ENCODE measurements at places on chromosomes 7 and 10.

DNA sequence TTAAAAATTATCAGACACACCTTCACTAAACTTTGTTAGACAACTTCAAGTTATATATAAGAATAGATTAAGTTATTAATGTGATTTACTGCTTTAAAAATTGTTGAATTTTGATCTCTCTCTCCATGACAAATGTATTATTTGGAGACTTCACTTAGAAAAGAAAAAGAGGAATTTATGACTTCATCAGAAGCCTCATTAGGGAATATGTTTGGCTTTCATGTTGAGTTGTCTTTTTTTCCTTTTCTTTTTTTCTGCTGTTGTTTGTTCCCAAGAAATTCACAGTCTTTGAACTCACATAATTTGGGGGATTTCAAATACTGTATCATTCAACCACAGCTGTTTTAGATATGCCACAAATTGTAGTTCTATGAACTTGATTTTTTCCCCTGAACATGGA lies 149.5 kb downstream of the PPP1R9A start:
- DNase-seq: no peak

DNA sequence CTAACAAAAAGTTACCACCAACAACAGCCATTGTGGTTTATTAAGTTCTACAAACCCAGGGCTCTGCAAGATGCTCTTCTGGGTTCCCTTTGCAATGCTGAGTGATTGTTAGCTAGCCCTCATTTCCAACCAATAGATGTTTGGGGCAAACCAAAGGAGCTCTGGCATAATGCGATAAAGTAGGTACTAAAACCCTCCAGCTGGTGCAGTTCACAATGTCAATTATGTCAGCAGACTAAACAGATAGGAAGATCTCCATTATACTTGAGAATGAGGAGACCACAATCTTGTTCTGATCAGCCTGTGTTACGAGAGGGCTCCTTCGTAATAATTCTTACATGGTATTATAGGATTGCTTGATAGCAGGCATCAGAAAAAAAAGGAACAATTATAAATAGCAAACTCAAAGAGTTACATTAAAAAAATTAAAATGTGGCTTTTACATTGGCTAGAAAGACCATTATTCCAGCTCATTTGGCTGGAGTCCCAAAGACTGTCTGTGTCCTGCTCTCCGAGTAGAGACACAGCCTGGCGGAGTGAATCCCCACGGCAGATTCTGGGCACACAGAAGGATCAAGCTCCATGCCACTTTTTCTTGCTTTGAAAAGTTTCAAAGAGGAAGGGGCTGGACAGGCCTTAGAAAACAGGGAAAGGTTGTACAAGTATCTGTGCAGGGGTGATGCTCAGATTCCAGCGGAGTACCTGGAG lies 93.8 kb downstream of the ZRANB1 start:
- DNase-seq: no peak

DNA sequence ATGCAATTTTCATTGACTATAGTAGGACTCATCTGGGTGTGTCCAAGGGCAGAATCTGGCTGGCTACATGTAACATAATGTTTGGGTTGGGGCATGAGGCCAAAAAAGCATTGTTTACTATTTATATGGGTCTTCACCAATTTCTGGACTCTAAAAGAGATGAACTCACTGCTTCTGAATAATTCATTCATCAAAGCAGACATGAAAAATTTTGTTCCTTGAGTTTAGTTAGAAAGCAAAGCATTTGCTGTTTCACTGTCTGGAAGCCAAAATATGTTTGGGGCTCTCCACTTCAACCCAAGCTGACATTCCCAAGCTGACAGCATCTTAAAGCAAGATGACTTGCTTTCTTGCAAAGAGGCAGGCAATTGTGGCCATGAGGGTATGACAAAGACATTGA lies 670.6 kb downstream of the SUGCT start:
- no peak for DNase-seq

DNA sequence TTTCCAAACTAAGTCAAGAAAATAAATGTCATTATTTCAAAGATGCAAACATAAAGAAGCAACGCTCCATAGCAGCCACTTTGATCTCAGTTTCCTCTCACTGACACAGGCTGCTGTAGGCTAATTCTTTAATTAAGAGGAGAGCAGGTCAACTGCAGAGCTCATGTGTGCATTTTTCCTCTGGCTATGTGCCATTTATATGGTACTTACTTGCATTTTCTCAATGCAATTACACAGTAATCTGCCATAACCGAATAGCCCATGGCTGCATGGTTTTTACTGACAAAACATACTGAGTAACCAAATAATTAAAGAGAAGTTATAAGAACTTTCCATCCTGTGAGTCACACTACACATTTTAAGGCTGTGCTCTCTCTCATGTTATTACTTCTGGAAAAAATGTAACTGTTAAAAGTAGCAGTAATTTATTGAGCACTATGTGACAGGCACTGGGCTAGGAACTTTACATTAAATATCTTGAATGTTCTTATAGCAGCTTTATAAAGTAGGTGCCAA lies 122.0 kb downstream of the ELAPOR2 start:
- DNase-seq: no peak

DNA sequence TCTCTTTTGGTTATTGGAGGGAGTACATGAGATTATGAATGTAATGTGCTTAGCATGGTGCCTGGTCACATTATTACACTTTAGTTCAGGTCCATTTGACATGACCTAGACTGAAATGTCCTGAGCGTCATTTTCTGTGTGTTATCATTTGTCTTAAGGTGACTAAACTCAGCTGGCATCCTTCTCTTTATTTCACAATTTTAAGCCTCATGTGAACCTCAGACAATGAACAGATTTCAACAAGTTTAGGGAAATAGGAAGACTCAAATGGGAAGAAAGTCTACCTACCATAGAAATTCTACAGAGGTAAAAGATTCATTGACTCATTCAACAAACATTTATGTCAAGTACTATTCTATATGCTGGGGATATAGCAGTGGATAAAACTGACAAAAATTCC lies 70.2 kb upstream of the EXOC6 start:
- no peak for DNase-seq

GRCh38 chr10:70418229-70418628 lies 14.3 kb downstream of the EIF4EBP2 start:
- DNase-seq: no peak

DNA sequence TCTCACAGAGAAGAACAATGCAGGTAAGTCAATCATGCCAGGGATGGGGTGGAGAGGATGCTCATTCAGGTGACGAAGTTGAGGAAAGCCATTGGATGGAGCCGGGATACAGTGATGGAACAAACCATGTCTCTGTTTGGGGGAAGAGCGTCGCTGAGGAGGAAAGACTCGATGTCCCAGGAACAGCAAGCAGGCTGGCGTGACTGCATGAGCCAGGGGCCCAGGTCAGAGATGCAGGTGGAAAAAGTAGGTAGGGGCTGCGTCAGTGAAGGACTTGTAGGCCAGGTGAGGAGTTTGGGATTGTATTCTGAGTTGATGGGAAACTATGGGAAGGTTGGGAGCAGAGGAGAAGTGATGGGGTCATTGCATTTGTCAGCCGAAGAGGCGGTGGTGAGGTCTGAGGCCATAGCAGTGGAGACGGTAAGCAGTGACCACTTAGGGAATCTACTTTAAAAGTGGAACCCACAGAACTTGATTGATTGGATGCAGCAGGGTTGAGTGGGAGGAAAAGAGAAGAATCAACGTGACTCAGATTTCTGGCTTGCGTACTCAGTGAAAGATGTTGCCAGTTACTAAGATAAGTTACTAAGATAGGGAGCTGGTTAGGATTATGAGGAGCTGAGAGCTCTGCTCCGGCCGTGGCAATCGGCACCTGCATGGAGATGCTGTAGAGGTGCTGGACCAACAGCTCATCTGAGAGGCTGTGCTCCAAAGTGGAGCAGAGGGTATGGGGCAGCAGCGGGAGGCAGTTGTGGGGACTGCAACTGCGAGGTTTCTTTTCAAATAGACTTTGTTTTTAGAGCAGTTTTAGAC lies 12.5 kb upstream of the IL2RA start:
- no peak for DNase-seq

- no peak for DNase-seq
Measured at GRCh38 chr7:80440883-80441282, 71.0 kb downstream of the GNAT3 start.

DNA sequence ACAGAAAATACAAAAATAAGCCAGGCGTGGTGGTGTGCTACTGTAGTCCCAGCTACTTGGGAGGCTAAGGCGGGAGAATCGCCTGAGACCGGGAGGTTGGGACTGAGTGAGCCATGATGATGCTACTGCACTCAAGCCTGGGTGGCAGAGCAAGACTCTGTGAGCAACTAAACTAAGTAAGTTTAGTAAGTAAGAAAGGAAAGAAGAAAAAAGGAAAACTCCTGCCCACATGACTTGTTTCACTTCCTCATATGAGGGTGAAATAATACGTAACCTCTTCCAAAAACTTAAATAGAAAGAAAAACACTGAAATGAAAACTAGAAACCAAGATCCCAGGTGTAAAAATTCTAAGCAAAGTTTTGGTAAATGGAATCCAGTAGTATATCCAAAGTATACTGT lies 79.6 kb downstream of the LARP4B start:
- no peak for DNase-seq

DNA sequence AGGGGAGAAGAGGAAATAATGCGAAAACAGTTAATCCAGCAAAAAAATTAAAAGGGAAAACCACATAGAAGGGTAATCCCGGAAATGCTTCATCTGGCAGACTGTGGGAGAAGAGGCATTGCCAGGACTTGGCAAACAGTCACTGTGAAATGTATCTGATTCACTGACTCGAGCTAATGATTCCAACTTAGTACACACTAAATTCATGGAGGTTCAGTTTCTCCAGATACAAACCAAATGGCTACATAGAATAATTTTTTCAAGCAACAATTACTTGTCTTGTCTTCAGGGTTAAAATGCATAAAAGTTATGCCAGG lies 36.4 kb downstream of the GDI2 start:
- DNase-seq: no peak

- DNase-seq: peak; percentile 42
Measured at GRCh38 chr7:83271212-83272099, 108.8 kb upstream of the PCLO start.

GRCh38 chr10:101732096-101732495 lies 37.1 kb upstream of the FBXW4 start:
- no peak for DNase-seq

DNA sequence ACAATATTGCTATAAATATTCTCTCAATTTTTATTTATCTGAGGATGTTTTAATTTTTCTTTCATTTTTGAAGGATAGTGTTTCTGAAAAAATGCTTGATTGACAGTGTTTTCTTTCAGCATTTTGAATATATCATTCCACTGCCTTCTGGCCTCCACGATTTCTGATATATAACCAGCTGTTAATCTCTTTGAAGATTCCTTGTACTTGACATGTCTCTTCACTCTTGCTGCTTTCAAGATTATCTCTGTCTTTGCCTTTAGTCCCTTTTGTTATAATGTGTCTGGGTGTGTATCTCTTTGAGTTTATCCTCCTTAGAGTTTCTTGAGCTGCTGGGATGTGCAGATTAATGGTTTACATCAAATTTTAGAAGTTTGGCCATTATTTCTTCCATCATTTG lies 22.8 kb upstream of the DNAJC1 start:
- DNase-seq: no peak

DNA sequence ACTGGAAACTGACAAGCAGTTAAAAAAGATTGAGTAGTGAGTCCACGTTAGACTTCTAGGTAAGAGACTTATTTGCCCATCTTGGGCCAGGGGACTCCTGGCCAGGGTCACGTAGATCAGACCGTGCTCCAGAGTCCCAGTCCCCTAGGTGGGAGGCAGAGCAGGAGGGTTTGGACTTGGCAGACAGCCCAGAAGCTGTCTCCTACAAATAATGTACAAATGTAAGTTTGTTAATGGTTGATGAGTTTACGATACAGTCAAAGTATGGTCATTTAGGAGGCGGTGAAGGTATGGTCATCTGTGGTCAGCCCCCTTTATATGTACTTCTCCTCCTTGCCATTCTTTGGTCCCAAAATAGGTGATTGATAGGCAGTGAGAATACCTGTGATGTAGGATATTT lies 28.2 kb downstream of the INPP5F start:
- no peak for DNase-seq

DNA sequence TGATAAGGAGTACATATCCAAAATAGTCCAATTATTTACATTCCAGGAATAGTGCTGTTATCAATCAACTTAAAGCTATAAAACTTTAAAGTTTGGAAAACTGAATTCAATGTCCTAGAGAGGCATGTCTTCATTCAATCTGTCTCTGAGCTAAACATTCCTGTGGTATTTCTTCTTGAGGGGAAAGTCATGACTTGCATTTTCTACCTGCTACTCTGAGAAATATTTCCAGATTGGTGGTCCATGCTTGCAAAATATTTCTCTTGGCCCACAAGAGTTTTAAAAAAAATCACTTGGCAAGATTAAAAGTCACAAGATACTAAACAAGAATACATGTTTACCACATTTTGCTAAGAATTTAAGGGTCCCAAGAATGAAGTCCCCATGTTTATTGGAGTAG lies 63.6 kb upstream of the HGF start:
- DNase-seq: no peak

- DNase-seq: peak; percentile 75
Measured at GRCh38 chr7:128879939-128880746, 17.5 kb downstream of the ATP6V1F start.

GRCh38 chr10:88315755-88316154 lies 267.4 kb downstream of the RNLS start:
- DNase-seq: no peak

- no peak for DNase-seq
Measured at GRCh38 chr7:44590910-44591309, 8.9 kb upstream of the TMED4 start.

DNA sequence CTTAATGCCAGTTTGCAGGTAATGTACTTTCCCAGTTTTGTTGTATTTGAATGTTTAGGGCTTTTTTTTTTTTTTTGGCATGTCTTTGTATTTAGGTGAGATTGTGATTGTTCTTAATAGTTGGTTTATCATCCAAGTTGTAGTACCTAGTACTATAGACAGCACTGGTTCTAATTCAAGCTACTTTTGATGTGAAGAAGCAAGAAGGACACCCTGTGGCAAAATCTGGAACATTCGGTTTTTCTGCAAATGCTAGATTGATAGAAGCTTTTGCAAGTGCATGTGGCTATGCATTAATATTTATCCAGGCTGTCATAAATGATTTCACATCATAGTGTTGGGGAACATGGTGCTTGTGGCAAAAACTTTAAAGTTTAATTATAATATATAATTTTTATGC lies 248.9 kb downstream of the FOXP2 start:
- peak; percentile 69 for DNase-seq

DNA sequence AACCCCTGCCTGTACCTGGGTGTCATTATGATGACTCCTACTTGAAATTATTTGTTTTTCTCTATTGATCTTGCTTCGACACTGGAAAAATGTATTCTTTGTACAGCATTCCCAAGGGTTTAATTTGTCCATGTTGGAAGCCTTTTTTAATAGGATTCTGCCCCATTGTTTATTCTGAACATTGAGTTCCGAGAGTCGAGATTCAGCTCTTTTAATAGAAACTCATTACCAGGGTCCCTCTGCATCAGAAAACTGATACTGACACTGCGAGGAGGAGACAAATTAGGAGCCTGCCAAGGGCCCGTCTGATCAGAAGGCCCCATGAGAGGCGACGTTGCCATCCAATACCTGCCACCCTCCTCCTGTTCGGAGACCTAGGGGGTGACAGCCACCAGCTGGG lies 260.5 kb upstream of the ZMIZ1 start:
- no peak for DNase-seq

All from NCI-H1694 (cell line).